Fibroblast of lung (primary cell): ENCODE measurements at places on chromosomes 7 and 10.

GRCh38 chr10:125283191-125283835, 123.0 kb upstream of the CTBP2 start:
- no peak for DNase-seq

- DNase-seq = no peak
Observed at GRCh38 chr7:156626220-156626895, 14.2 kb upstream of the RNF32 start.

DNA sequence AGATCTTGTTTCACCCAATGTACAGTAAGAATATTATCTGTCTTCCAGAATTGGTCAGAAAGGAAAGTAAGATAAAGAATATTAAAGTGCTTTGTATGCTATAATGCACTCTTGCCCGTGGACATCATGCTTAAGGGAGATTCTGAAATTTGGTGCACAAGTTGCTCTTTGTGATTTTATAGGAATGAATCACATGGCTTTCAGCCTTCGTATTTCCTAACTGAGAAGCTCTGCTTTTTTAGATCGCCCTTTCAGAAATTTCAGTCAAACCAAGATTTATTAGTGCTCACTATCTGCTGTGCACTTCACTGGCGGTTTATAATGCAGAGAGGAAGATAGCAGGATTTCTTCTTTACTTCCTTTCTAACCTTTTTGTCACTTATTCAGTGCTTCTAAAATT, 1248.5 kb upstream of the LRRN3 start:
- DNase-seq = no peak

DNA sequence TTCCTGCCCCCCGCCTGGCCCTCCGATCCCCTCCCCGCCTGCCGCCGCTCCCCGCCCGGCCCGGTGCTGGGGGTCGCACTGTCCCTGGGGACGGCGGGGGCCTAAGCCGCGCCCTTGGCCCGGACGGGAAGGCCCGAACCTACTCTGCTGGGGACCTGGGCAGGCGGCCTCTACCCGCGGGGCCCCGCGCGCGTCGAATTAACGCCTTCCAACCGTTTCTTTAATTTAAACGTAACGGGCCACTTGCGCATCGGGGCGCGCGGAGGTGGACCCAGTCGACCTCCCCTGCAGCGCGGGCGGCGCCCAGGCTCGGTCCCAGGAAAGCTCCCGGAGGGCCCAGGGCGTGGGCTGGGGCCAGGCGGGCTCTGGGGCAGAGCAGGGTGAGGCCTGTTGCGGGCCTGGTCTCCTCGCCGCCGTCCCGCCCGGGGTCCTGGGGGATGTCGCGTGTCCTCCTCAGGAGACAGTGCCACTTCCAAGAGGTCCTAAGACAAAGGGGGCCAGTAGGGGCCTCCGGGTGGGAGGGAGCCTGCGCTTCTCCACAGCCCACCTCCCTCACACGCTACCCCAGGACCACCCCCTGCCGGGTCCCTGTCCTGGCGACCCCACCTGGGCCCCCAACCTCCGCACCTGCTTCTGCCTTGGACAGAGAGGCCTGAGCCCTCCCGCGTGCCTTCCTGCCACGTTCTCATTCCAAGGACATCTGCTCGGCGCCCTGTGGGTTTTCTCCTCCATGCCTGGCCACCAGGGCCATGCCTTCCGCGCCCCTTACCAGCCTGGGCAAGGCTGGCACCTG, 658 bp upstream of the PTPRN2 start:
- no peak for DNase-seq

DNA sequence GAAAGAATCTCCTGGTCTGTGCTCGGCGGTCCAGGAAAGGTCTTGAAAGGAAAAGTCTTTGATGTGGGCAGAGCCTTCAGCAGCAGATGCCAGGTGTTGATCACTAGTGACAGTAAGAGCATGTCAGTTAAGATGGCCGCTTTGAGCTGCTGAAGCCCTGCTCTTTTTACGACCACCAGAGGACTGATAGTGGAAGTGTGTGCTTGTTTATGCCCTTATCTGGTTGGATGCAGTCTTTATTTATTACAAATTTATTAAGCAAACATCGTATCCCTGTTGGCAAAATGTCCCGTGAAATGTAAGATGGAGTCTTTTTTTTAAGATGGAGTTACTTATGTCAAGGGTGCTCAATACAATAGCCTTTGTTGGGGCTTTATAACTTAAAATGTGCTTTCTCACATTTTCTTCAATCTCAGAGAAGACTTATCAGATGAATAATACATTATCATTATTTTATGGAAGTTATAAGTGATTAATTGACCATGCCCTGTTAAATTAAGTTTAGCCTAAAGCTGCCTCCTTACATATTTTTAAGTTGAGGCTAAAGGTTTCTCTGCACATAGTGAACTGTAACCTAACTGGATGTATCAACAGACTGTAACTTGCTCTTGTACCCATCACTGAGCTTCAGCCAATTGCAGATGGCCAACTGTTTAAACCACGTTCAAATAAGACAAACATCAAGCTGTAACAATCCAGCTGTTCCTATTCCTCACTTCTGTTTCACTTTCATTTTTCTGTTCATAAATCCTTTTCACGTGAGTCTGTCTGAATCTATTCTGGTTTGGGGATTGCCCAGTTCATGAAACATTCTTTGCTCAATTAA, 97.4 kb upstream of the PIK3CG start:
- DNase-seq = peak; percentile 89

GRCh38 chr7:137462074-137462715, 118.7 kb upstream of the PTN start:
- DNase-seq = peak; percentile 33

- DNase-seq = no peak
Observed at GRCh38 chr7:67619175-67619574, 622.5 kb downstream of the TYW1 start.

- DNase-seq = peak; percentile 32
Observed at GRCh38 chr10:99532687-99533495, at the start of gene NKX2-3. Gene NKX2-3, plus strand, starts transcription at chr10:99532942. Its CDS starts 190 bp downstream, at chr10:99533132.

DNA sequence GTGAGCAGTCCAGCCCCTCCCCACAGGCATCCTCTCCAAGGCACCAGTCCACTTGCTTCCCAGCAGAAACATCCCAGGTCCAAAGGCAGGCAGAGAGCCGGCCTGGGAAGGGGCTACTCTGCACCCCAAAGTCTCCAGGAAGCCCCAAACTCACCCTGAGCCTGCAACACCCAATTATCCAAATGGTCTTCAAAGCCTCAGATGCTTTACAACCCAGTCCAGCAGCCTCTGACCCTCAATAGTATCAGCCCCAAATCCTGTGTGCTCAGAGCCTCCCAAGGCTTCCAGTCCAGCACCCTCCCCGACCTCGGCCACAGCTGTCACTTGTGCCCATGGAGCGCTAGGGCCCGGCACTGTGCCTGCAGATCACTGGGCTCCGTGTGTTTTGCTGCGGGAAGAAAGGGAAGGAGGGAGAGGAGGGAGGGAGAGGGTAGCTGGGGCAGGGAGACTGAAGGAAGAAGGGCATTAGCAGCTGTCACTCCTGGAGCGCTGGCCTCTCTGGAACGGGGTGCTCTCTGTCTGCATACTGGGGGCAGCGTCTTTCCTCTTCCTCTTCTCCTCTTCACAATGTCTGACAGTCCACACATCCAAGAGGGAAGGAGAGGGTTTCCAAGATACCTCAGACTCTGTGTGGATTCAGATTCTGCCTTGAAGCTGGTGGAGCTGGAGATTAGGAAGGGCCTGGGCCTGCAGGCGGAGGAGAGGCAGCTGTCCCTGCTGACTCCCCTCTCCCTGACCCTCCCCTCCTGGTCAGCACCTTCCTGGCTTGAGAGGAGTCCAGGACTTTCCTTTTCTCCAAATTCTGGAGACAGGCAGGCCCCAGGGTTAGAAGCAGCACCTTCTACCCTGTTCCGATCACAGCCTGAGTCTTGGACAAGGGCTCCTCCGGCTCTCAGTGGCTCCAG, 13.2 kb downstream of the CALML5 start:
- no peak for DNase-seq

GRCh38 chr7:113764401-113765035, 154.3 kb downstream of the PPP1R3A start:
- DNase-seq = peak; percentile 25

DNA sequence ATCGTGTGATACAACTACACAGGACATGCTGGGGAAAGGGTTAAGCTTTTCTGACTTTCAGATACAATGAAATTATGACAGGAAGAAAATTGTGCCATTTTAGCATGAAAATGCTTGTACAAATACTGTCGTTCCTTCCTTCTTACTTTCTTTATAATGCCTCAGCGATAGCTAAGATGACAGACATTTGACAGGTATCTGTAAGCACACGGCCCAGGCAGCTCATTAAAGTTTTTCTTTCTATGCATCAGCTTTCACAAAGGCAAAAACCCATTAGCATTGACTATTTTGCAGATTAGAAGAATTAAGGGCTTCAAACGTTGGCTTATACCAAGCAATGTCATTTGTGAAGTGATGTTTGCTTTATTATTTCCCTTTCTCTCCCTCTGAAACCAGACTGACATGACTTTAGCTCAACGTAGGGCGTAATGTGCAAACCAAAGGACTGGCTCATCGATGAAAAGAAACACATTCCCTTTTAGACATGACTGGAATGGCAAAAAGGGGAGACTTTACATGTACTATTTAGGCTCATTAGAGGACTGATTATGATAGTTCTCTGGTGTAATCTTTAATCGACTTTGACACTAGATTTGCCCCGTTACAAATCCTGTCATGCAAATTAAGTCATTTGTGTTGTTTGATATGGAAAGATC, 258.4 kb upstream of the SP8 start:
- no peak for DNase-seq

- no peak for DNase-seq
Observed at GRCh38 chr10:118808601-118809356, 54.0 kb upstream of the CACUL1 start.

DNA sequence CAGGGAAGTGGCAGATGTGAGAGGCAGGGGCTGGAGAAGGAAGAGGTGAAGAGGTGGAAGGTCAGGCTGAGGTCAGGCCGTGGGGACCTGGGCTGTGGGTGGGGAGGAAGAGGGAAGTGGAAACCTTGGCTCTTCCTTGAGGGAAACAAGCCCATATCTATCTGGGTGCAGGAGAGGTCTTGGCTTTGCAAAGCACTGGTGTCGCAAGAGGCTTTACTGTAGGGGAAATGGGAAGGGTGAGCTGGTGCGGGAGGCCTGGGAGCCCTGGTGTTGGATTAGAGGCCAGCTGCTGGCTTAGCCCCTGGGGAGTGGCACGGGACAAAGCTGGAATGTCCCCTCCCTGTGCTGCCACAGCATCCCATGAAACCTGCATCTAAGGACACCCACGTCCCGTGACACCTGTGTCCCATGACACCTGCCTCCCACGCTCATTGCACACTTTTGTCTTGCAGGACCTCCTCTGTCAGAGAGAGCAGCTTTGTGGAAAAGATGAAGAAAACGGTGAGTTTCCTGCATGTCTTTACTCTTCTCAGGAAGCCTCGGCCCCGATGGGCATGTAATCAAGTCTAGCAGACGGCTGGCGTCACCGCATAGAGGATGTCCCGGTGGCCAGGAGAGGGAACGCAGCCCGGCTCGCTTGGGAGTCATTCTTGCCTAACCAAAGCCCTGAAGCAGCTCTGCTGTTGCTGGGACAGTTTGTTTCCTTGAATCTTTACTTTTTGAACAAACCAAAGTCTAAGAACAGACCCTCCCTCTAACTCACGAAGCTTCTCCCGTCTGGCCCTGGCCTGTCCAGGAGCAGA, 22.2 kb downstream of the TMEM120A start:
- no peak for DNase-seq

GRCh38 chr10:44344727-44345126, 40.2 kb downstream of the CXCL12 start:
- no peak for DNase-seq

DNA sequence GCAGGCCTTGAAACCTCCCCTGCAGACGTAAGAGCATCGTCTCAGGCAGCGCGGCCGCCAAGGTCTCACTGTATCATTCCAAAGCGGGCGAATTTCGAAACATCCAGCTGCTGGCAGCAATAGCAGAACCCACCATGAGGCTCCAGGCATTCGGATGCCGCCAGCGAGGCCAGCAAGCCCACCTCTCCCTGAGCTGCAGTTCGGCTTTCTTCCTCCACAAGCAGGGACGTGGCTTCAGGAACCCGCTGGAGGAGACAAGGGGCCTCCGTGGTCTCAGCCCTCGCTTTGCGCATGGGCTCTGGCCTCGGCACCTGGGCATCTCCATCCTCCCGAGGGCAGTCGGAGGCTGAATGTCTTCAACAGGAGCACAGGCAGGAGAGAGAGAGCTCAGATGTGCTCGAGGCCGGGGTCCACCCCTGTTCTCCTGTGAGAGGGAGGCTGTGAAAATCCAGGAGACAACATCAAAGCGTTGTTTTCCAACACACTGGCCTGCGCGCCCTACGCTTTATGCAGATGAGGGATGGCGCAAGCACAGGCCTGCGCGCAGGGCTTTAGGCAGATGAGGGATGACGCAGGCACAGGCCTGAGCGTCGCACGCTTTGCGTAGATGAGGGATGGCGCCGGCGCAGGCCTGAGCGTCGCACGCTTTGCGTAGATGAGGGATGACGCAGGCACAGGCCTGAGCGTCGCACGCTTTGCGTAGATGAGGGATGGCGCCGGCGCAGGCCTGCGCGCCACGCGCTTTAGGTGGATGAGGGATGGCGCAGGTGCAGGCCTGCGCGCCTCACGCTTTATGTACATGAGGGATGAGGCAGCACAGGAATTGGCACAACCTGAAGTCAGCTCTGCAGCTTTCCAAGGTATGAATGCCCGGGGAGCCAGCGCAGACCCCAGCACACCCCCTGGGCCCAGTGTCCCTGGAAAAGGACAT, 103.2 kb downstream of the WDR37 start:
- DNase-seq = no peak

- DNase-seq = peak; percentile 2
Observed at GRCh38 chr10:105974803-105975456, 1189.6 kb downstream of the SORCS1 start.

DNA sequence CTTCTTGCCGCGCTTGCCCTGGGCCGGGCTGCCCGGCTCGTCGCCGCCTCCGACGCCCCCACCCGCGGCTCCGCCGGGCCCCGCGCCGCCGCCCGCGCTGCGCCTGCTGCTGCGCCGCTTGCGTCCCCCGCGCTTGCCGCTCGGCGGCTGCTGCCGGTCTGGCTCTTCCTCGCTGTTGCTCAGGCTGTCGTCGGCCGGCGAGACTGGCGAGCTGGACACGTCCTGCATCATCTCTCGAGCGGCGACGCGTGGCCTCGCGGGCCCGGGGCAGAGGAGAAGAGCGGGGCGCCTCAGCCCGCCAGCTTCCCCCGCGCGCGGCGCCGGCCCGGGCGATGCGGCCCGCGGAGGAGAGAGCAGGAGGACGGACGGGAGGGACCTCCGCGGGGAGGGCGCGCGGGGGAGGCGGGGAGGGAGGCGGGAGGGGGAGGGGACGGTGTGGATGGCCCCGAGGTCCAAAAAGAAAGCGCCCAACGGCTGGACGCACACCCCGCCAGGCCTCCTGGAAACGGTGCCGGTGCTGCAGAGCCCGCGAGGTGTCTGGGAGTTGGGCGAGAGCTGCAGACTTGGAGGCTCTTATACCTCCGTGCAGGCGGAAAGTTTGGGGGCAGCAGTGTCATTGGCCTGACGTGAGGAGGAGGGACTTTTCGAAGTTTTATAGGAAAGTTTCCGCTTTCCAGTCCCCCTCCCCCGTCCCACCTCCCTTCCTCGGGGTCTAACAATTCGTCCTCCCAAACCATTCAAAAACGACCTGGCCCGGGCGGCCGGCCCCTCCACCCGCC, at the start of gene TWIST1:
Gene TWIST1, minus strand, starts transcription at position 546 of the 779 bp plus-strand sequence. Its CDS starts 315 bp downstream, at position 231.
- DNase-seq = peak; percentile 90

GRCh38 chr7:133703547-133703946, 423.6 kb upstream of the LRGUK start:
- DNase-seq = peak; percentile 96
